ENCODE measurements at places on chromosomes 4 and X. TPM values are rescaled to one million over a fixed set of nuclear protein-coding genes. Genes with fewer than 3 reads are reported as not detected.

GRCh38 chrX:19174401-19175025, 52.2 kb upstream of the ADGRG2 start:
- H3K4me1 ChIP-seq, result peaks cover 26% of the 10 kb centered on the region
- no peaks in the 10 kb centered on the region for H3K27me3 ChIP-seq
- no peaks in the 10 kb centered on the region for H3K36me3 ChIP-seq
- no peak overlapping the region for H3K27ac ChIP-seq
- no peak for DNase-seq

DNA sequence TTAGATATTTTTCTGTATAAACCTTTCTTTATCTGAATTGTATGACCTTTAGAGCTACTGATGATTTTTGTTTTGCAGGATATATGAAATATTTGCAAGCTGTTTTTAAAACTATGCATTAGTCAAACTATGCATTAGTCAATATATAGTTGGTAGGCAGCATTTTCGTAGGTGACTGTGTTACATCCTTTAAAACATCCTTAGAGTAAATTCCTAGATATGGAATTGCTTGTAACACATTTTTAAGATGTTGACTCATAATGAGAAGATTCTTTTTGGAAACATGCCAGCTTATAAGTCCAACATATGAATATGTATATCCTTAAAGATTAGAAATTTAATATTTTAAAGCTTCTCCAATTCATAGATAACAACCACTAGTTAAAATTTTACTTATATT, 1768.5 kb downstream of the PCDH7 start:
- H3K4me1 ChIP-seq, result peaks cover 9% of the 10 kb centered on the region
- H3K27ac ChIP-seq, result no peak overlapping the region
- DNase-seq, result no peak
- no peaks in the 10 kb centered on the region for H3K27me3 ChIP-seq

DNA sequence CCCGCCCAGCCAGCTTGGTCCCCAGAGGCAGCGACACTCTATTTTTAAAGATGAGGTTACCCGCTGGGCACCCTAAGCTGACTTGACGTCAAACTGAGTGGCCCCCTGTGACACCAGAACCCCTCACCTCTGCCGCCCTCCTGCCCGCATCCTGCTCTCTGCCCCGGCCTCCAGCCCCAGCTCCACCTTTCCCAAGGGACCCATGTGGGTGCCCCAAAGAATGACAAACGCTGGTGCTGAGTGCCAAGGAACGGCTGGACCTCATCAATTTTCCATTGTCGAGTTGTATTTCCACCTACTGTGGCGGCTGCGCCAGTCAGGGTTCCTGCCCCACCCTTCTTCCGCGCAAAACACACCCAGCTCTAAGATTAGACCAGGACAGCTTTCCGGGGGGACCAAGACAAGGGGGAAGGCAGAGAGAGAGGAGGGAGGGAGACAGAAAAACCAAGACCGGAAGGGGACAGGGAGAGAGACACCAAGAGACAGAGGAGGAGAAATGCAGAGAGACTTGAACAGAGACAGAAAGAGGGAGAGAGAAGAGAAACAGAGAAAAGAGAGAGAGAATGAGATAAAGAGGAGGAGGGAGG, 2.0 kb downstream of the PRKX start:
- H3K36me3 ChIP-seq, result peaks cover 2% of the 10 kb centered on the region
- H3K4me1 ChIP-seq, result peaks cover 15% of the 10 kb centered on the region
- peak overlapping the region; percentile 89 for H3K4me3 ChIP-seq
- DNase-seq, result no peak

The NMU gene
- 1.9 TPM for total RNA-seq

The ADAMTS3 gene
- 10.7 TPM for total RNA-seq

The MAGEB10 gene
- not detected for total RNA-seq

The RAB40AL gene
- 2.0 TPM for total RNA-seq

The DDIT4L gene
- total RNA-seq, result 6.9 TPM

The TENM3 gene
- 106 TPM for total RNA-seq

The MTHFD2L gene
- total RNA-seq, result 21.1 TPM

Data from mesothelial cell of epicardium (in vitro differentiated cells).